ENCODE measurements at places on chromosomes 2 and 18.

DNA sequence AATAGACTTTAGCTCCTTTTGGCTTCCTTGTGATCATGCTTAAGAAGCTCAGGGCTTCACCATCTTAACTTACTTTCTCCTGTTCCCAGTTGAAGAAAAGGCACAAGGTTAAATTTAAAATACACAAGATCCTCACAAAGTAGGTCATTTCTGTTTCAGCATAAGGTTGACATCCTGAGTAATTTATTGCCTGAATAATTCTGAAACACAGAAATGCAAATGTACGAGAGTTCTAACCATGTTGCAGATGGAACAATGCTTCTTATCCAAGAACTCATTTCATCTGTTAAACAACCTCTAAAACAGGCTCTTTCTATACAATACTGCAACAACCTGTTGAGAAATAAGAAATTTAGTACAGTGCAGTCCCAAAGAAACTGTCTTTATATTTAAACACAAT, 395.2 kb downstream of the BCL11A start:
- DNase-seq, result no peak

- no peak for DNase-seq
Measured at GRCh38 chr2:100983684-100984310, 18.3 kb upstream of the RPL31 start.

GRCh38 chr18:66254121-66254520, 349.8 kb downstream of the CDH19 start:
- no peak for DNase-seq

DNA sequence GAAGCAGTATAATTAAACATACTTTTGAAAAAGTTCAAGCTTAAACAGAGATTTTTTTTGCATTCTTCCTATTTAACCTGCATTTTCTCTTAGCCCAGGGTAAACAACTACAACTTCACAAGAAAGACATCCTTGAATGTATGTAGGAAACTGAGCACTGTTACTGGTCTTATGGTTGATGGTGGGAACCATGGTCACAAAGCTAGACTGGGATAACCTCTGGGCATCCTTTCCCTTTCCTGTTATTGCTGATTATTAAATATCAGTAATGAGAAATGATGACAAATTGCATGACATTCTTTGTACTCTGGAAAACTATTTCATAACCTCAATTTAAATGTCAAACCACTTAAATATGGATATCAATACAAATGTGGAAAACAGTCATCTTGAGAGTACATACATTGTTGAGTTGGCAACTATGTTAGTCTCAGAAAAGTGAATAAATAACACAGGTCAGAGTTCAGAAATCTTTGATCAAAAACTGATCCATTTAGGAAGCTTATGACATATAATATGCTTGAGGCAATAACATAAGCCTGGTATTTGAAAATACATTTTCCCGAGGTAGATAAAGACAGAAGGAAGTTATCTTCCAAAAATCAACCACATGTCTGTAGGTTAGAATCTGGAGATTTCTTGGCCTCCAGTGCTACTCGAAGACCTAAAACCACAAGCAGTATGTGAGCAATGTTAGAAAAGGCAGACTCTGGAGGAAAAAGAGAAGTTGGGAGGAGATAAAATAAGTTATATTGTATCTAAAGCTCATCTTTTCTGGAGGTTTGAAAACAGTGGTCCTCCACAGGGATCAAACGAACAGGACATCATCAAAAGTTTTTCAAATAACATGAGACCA, 65.2 kb upstream of the ST8SIA5 start:
- DNase-seq, result no peak

DNA sequence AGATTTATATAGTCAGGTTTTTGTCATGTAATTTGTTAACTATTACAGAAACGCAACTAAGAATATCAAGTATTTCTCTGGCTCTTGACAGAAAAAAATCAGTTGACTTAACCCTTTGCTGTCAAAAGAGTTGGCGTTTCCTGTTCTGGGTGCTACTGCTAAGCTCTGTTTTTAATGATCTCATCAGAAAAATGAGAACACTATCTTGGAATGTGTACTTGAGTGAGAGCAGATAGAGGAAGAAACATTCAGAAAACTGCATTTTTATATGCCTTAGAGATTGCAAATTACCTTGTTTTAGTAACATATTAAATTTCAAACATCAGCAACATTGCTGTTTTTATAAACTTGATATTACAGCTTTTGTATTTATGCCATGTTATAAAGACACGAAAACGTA, 297.9 kb downstream of the RDH14 start:
- DNase-seq, result no peak

DNA sequence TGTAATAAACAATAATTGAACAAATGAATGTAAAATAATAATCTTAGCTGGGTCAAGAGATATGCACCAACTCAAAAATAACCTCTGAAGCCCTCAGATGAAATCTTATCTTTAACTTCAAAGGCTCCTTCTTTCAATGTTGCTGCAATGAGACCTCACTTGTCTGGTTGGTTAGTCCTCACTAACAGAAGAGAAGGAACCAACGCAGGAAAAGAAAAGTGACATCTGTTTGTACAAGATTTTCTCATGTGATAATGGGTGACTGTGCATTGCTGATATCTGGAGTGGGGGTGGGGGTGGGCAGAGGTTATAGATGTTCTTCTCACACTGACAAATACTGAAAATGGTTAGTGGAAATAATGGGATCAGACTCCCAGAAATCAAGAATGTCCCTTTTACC, 2.6 kb downstream of the SCN7A start:
- no peak for DNase-seq

DNA sequence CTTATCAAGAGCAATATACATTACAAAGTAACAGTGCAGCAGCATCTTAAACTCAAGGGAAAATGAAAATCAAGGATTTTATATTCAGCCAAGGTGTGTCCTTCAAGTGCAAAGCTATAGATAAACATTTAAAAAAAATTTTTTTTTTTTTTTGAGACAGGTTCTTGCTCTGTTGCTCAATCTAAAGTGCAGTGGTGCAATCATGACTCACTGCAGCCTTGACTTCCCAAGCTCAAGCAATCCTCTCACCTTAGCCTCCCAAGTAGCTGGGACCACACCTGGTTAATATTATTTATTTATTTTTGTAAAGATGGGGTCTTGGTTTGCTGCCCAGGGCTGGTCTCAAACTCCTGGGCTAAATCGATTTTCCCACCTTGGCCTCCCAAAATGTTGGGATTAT, 9.0 kb downstream of the CDKL4 start:
- no peak for DNase-seq

GRCh38 chr2:232927032-232927792, 57.1 kb downstream of the SNORC start:
- DNase-seq, result no peak

DNA sequence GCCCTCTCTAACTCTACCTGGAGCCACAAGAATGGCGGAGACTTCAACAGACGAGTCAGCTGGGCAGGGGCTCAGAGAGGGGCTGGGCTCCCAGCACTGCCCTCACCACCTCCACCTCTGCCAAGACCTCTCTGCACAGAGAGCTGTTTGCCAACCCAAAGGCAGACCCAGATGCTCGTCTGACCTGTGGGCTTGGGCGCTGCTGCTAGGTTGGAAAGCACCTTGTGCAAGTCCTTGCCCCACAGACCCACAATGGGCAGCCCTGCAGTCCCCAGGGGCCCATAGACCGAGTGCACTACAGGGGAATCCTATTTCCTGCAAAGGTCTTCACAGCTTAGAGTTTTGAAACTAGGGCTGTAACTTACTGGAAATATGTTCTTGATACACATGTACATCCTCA, 13.3 kb downstream of the ACKR3 start:
- DNase-seq, result no peak

- DNase-seq, result no peak
Measured at GRCh38 chr2:28413152-28413898, 20.7 kb downstream of the FOSL2 start.

DNA sequence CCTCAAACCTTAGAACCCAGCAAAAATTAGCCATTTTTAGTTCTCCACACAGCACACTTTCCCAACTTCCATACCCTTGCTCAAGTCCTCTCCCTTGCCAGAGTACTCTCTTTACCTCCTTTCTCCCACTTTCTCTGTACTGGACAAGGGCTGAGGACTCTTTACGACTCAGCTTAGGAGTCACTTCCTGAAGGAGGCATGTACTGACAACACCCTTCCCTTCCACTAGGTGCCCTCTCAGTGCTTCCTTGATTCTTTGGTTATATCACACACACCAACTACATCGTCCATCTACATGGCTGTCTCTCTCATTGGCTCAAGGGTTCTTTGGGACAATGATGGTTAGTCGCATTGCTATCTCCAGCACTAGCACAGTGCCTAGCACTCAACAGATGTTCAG, 5.2 kb upstream of the C18orf63 start:
- peak; percentile 12 for DNase-seq

DNA sequence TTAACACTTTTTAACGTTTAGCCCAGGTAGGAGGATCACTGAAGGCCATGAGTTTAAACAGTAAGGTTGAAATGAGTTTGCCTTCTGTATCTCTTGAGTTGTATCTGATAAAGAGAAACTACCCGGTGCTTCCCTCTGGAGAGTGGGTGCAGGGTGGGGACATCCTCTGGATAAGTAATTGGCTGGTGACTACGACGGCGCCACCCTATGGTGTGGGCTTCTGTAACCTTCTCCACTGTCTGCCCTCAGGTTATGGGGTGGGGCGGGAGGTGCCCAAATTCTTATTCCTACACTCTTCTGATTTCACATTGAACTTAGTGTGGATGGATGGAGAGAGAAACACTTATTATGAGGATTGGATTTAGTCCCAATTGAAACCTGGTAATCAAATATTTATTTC, 68.8 kb downstream of the LDLRAD4 start:
- no peak for DNase-seq

DNA sequence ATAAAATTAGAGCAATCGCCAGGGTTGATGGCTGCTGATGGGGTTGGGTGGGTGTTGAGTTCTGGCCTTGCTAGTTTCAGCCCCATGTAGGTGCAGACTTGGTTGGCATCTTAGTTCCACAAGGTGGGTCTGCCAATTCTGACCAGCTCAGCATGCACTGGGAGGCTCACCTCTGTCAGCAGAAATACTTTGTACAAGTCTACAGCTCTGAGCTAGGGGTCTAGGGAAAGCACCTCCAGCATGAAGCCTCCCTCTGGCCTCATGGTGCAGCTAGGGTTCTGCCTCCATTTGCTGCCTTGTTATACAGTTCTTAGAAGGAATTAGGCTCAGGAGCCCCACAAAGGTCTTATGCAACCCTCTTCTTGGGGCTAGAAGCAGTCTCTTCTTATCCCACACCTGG, 278.9 kb upstream of the HDAC4 start:
- no peak for DNase-seq

DNA sequence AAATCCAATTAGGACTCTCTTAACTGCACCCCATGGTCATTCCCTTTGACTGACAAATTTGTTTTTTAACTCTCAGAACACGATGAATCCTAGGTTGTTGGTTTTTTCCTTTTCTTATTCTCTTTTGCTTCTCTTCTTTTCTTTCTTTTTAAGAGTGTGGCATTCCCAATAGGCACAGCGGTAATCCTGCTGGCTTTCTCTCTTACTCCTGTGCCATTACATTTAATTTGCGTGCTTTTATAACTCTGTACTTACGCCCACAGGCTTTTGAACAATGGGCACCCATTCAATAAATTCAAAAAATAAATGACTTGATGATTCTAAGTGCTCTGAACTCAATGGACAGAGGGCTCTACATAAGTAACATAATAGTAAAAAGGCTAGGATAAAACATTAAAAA, 189.0 kb upstream of the SMAD7 start:
- no peak for DNase-seq

- DNase-seq, result no peak
Measured at GRCh38 chr2:74564222-74564621, 9.7 kb downstream of the DOK1 start.

- DNase-seq, result peak; percentile 40
Measured at GRCh38 chr2:190119257-190119656, 56.7 kb upstream of the MSTN start.

GRCh38 chr2:31166925-31167324, 28.7 kb upstream of the GALNT14 start:
- no peak for DNase-seq

DNA sequence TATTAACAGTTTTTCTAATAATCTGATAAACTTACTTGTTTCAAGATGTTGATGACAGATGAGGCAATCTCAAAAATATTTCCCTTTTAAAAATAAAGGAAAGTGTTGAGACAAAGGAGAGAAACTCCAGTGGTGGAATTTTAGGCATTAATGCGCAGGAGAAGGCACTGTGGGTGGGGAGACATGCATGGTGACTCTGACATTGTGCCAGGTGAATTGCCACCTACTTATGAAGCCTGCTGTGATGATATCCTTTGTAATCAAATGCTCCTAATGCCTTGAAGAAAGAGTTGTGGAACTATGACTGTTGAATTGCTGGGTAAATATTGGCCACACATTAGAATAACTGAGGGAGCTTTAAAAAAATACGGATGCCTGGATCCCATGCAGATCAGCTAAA, 101.4 kb downstream of the PLA2R1 start:
- no peak for DNase-seq

DNA sequence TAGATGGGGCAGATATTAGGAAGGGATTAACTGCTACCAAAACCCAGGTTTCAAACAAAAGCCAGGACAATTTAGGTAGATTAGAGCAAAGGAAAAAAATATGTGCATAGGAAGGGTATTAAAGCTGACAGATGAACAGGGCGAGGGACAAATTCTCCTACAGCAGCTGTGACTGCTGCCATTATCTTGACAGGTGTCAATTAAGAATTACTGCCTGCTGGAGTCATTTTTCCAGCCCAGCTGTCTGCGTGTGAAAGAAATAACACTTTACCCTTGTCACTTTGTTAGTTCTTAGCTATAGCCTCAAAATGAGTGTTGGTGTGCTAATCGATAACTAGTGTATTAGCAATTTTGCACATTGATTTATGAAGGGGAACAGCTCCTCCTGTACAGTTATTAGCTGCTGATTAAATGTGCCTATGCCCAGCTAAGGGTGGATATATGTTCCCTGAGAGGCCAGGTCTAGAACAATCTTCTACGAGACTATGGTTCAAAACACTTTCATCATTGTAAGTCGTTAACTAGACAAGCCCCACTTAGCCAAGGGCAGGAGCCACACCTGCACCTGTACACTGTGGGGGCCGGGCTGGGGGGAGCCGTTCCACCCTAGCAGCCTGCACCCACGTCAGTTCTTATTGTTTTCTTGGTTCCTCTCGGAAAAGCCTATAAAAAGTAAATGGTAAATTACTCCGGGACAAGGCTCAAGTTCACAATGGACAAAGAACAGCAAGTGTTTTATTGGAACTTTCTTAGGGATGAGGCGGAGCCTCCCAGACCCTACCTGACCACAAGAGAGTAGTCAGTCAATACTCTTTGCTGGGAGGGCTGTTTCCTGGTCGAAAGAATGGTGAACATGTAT, 7.7 kb downstream of the TSHZ1 start:
- DNase-seq, result no peak

DNA sequence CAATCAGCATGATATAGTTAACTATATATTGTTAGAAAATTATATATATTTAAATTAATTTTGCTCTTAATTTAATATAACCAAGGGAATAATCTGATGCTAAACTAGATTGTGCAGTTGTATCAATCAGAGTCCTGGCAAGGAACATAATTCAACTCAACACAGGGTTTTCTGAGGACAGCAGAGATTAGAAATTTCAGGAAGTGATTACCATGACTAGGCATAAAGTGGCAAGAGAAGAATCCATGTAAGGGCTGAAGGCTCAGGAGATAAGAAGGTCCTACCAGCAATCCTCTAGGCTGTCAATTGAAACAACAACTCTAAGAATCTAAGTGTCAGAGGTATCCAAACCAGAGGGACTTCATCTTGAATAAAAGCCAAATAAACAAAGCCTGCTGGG, 807.8 kb downstream of the DSC3 start:
- no peak for DNase-seq

- no peak for DNase-seq
Measured at GRCh38 chr2:75646090-75646582, 447 bp upstream of the MRPL19 start.

- DNase-seq, result peak; percentile 45
Measured at GRCh38 chr2:33086400-33087015, 139.8 kb downstream of the LTBP1 start.

Measured in pons (tissue), 1 donor.